Panc1 (cell line): ENCODE measurements at places on chromosomes 1 and 21. TPM values are rescaled to one million over a fixed set of nuclear protein-coding genes. Genes with fewer than 3 reads are reported as not detected.

- peak; percentile 42 for DNase-seq
These were observed 2.5 kb upstream of the ATF6 start for GRCh38 chr1:161763522-161764098.

DNA sequence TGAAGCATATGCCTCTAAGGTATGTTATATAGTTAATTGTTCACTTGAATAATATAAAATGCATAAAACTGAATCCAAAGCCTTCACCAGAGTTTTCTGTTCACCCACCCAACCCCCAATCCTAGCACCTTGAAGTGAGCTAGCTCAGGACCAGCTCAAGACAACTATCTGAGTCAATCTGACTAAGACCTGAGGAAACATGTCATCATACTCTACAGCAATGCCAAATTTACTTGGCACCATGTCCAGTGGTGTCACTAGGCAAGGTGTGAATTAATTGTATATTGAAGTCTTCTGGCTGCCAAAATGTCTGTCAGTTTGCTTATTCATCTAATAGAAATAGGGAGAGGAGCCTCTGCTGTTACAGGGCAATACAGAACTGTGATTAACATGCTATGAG is 3.8 kb downstream of the DNASE2B start:
- DNase-seq, result peak; percentile 30

Gene SOAT1
- total RNA-seq, result 57.2 TPM

Gene NTMT2
- total RNA-seq, result not detected

DNA sequence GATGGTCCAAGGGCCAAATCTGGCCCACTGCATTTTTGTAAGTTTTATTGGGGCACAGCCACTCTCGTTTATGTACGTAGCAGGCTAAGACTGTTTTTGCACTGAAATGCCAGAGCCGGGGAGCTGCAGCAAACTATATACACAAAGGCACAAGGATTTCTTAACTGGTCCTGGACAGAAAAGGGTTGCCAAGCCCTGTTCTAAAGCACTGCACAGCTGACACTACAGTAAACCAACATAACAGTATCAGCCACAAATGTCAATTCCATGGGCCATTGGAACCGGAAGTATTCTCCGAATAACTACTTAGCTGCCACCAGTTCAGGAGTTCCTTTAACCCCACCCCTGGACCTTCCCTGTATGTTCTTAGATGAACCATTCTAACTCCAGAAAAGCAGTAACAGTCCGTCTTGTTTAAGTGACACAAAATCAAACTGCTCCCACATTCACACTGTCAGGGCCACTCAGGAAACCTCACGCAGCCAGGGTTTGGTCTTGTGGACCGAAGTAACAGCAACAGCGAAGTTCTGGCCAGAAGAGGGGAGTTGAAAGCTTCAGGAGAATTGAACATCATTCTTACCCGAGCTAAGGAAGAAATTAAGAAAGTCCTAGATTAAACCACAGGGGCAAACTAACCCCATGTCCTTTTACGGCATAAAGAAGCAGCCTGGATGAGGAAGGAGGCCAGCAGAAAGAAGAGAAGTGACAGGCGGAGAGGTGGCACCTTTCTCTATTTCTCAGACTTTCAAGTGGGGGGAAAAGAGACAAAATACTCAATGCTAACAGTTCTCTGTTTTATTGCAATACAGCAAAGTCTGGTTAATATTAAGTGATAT is 49.2 kb downstream of the COQ8A start:
- no peak for DNase-seq

- no peak for DNase-seq
These were observed 40.3 kb downstream of the RPE65 start for GRCh38 chr1:68409426-68409825.

GRCh38 chr21:44381874-44382273 is 28.5 kb downstream of the TRPM2 start:
- no peak for DNase-seq

- no peak for DNase-seq
These were observed 586 bp upstream of the AGPAT3 start for GRCh38 chr21:43864313-43864961.

- no peak for DNase-seq
These were observed 296.1 kb downstream of the PTPRC start for GRCh38 chr1:198934901-198935305.

DNA sequence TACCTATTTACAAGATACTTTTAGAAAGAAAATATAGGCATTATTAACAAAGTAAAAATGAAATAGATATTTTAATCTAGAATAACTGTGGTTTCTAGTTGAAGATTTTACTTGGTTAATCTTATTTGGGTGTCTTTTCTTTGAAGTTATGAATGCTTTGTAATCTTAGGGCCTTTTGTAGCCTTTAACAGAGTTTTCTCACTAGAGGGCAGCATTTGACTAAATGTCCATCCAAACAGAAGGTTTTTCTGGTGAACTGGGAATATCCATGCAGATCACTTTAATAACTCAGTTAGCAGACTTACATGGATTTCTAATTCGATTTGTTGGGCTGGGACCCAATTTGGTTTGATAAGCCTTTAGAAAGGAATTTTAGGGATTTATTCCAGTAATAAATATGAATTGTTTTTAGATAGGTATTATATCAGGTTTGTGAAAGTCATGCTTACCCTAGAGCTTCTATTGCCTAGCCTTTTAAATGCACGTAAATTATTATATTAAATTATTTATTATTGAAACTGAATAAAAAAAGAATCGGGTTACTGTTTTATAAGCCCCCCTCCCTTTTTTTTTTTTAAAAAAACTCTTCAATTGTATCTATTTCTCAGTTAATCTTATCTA is 119.7 kb downstream of the ZNF326 start:
- DNase-seq, result peak; percentile 51

Gene ALDH4A1
- 21.7 TPM for total RNA-seq

GRCh38 chr21:15289896-15290841 is 225.4 kb upstream of the NRIP1 start:
- no peak for DNase-seq

Gene DNAJC6
- total RNA-seq, result 4.0 TPM

DNA sequence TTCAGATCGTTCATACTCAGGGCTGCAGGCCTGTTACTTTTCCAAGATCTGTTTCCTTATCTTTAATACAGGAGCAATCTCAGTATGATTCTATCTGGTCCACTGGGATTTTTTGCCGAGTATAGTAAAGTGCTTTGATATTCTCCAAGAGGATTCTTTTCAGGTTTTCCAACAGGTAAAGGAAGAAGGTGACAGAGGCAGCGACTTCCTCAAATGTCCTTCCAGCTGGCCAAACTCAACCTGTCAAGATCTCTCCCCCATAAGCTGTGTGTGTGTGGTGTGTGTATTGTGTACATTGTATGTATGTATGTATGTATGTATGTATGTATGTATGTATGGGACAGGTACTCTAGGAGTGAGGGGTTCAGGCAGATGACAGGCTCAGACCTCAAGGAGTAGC is 1.1 kb downstream of the AKR1A1 start:
- DNase-seq, result no peak

GRCh38 chr1:216903382-216903740 is 180.1 kb upstream of the ESRRG start:
- DNase-seq, result no peak

Gene B3GALT6
- 46.4 TPM for total RNA-seq

DNA sequence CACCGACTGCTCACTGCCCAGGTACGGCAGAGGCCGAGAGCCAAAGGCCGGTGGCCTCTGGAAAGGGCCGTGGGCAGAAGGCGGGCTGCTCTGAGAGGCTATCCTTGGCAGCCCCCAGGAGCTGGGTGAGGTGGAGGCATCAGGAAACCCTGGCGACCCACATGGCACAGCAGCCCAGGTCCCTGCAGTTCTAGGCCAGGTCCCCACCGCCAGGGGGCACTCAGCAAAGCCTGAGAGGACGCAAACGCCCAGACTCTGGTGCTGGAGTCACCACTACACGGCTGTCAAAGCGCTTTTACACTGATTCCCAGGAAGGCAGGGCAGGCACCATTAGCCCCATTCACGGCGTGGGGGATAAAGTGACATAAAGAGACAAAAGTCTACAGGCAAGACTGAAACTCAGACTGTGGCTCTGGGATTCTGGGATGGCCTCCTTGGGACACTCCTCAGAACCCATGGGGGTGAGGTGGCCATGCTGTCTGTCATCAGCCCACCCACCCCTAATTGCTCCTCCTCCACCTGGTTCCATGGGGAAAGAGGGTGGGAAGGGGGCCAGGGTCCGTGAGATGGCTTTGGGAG is 4.9 kb downstream of the PLEKHG5 start:
- DNase-seq, result no peak

DNA sequence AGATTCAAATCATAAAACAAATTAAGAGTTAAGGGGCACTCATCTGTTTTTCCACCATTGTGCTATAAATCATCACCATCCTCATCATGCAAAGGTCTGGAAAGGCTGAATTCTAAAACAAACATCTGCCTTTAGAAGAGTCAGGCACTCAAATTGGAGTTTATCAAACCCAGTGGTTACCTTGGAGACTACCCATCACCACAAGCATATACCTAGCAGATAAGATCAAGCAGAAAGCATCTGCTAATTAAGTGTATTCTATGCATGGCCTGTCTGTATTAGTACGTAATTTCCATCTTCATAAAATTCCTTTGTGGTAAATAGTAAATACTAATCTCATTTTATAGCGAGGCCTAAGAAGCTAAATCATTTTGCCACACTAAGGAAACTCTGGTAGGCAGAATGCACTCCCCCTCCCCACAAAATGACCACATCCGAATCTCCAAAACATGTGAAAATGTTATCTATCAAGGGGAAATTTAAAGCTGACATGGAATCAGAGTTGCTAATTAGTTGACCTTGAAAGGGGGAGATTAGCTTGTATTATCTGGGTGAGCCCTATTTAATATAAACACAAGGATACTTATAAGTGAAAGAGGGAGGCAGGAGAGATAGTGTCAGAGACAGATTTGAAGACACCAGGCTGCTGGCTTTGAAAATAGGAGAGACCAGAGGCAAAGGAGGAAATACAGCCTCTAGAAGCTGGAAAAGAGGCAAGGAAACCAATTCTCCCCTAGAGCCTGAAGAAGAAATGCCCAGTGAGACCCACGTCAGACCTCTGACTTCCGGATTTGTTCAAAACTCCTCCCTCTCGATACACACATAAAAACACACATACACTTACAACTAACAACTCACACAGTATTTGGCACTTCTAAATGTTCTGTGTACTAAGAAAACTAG is 23.2 kb downstream of the ARID4B start:
- no peak for DNase-seq

- no peak for DNase-seq
These were observed 42.9 kb downstream of the ACTL8 start for GRCh38 chr1:17798011-17798410.

- no peak for DNase-seq
These were observed 28.2 kb upstream of the RGL1 start for GRCh38 chr1:183776731-183777130.

Gene ASTN1
- total RNA-seq, result 0.05 TPM

DNA sequence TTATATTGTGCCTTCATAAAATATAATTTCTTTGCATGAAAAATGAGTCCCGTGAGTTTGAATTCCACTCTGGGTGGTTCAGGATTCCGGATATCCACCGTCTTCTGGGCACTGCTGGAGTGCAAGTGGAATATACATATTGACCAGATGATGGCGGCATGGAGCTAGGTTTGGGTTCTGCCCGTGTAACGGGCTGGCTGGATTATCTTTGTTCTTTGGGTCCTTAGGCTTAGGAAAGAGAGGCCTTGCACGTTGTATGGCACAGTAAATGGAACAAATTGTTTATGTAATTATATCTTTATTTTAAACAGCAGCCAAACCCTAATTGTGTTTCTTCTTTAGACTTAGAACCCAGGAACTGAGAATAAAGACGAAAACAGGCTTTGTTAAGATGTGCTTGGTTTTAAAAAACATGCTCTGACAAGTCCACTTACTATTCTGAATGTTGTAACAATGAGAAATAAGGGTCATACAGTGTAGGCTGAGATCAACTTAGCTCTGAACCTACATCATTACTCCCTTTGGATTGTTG is 13.5 kb upstream of the ACBD6 start:
- DNase-seq, result peak; percentile 50

GRCh38 chr1:103160281-103160680 is 52.0 kb upstream of the COL11A1 start:
- DNase-seq, result no peak

- DNase-seq, result no peak
These were observed 37.1 kb downstream of the ALPL start for GRCh38 chr1:21546122-21546825.

Gene DNAH14
- 47.0 TPM for total RNA-seq
